ENCODE measurements at places on chromosomes 1 and 21.

DNA sequence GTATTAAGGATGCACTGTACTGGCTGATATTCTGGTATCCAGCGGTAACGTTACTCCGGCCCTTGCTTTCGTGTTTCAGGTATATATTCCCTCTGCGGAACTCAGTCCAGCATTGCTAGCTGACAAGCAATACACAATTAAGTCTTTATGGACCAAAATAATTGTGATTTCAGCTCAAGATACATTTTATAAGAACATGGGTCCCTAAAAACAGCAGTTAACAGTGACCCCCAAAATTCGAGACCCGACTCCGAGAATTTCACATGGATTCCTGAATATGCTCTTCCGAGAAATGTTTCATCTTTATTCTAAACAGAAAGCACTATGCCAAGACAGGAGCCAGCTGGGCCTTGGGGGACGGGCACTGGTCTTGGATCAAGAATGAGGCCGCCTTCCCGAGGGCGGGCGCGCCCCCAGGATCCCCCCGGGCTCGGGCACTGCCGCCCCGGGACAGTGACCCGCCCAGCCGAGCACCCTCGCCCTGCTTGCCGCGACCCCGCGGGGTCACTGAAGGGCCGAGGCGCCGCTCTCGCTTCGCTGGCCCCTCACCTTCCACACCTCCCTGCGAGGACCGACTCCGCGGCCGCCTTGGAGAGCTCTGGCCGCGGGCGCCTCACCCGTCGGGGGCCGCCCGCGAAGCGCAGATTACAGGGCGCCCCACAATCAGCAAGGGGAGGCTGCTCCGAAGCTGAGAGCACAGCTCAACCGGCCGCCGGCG, 610 bp downstream of the SCYL3 start:
- peak; percentile 53 for DNase-seq

DNA sequence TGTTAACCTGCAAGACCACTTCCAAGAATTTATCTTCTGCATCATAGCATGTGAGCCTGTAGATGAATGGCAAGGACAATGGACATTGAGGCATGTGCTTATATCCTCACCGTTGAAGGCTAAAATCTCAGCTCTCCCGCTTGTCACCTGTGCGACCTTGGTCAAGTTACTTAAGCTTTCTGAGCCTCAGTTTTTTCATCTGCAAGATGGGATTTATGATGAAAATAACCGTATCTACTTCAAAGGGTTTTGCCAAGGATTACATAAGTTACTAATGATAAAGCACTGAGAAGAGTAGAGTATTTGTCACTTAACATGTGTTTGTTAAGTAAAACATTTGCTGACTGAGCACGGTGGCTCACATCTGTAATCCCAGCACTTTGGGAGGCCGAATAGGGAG, 14.9 kb downstream of the RAP1GAP start:
- DNase-seq, result no peak

- no peak for DNase-seq
Measured at GRCh38 chr1:21536218-21536617, 27.0 kb downstream of the ALPL start.

DNA sequence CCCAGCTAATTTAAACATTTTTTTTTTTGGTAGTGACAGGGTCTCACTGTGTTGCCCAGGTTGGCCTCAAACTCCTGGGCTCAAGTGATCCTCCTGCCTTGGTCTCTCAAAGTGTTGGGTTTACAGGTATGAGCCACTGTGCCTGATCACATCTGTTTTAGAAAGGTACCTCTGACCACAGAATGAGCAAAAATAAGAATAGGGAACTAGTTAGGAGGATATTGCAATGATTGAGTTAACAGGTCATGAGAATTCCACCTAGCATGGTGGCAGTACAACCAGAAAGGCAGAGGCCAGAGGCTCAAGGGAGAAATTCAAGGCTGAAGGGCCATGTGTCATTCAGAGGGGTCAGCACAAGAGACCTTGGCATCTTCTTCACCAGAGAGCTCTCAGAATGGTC, 49.6 kb downstream of the ELAPOR1 start:
- no peak for DNase-seq

Data from dermis blood vessel endothelial cell (primary cell).